ENCODE measurements at places on chromosomes 3 and 15. TPM values are rescaled to one million over a fixed set of nuclear protein-coding genes. Genes with fewer than 3 reads are reported as not detected.

GRCh38 chr15:27541581-27541980 lies 557.5 kb downstream of the OCA2 start:
- no peak for DNase-seq

- no peak for DNase-seq
These were observed 27.5 kb downstream of the PLOD2 start for GRCh38 chr3:146133441-146133840.

- peak; percentile 26 for DNase-seq
These were observed at the start of gene CCDC39 for GRCh38 chr3:180679178-180680096. Gene CCDC39 (minus strand): TSS chr3:180679489. CDS start chr3:180679380, 109 bp downstream.

DNA sequence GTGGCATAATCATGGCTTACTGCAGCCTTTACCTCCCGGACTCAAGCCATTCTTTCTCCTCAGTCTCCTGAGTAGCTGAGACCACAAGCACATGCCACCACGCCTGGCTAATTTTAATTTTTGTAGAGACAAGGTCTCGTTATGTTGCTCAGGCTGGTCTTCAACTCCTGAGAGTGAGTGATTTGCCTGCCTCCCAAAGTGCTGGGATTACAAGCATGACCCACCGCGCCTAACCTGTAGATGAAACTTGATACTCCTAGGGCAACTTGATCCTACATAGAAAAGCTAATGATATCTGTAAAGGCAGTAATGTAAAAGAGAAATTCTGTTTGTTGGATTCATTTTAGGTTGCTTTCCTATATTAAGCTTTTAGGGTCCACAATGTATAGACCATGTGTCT lies 391.9 kb upstream of the THRB start:
- no peak for DNase-seq

Gene DYNLT2B
- 12.7 TPM for total RNA-seq

DNA sequence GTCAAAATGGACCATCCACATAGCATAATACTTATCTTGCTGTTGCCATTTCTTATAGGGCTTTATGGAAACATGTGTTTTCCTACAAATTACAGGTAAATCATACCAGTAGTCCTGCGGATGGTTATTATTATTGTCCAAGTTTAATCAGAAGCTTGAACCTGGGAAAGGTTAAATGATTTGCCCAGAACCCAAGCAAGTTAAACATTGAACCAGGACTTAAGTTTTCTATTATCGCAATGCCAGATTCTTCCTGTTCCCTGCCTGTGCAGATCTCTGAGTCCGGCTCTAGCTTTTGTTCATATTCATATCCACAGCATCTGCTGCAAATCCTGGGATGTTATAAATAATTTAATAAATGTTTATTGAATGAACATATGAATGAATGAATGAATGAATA lies 12.5 kb downstream of the LPP start:
- no peak for DNase-seq

DNA sequence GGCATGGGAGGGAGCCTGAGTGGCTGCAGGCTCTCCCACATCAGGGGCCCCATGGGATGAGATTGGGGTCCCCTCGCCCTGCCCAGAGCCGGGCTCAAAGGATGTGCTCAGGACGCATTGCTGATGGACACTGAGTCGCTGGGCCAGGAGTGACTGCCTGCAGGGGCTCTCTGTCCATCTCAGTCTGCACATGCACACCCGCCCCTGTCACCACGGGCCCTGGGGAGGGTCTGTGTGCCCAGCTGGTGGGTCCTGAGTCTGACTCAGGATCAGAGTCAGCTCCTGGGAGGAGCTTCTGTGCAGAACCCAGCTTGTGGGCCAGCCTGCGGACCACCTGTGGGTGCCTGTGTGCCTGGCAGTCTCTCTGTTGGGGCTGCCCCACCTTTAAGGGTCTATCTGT lies 18.1 kb downstream of the STAB1 start:
- no peak for DNase-seq

- no peak for DNase-seq
These were observed 86.5 kb upstream of the PRR23E start for GRCh38 chr3:127106456-127106855.

- peak; percentile 73 for DNase-seq
These were observed 276.6 kb downstream of the UACA start for GRCh38 chr15:70486451-70487386.

Gene SETD5
- total RNA-seq, result 140 TPM

DNA sequence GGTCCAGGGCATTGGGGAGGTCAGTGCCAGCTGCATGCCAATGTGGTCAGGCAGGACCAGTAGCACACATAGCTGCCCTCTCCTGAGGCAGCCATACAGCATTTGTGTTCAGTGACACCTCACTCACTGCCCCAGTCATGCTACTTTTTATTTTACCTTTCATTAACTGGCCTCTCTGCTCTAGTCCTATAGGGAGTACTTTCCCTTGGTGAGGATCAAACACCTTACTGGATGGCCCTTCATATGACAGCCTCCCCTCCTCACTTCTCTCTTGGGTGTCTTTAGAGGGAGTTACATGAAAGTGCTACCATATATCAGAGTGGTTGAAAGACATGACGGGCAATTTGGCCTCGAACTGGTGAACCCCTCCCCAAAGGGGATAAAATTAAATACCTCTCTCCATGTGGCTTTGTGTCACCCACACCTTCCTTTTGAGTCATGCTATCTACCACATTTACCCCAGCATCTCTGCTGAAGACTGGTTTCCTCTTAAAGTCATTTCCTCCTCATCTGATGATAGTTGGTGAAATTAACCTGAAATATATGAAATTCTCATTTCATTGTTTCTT lies 17.6 kb downstream of the RLBP1 start:
- peak; percentile 40 for DNase-seq

Gene RBMS3
- total RNA-seq, result 3.4 TPM

Gene EXD1
- total RNA-seq, result not detected

Gene MAP4
- total RNA-seq, result 120 TPM

DNA sequence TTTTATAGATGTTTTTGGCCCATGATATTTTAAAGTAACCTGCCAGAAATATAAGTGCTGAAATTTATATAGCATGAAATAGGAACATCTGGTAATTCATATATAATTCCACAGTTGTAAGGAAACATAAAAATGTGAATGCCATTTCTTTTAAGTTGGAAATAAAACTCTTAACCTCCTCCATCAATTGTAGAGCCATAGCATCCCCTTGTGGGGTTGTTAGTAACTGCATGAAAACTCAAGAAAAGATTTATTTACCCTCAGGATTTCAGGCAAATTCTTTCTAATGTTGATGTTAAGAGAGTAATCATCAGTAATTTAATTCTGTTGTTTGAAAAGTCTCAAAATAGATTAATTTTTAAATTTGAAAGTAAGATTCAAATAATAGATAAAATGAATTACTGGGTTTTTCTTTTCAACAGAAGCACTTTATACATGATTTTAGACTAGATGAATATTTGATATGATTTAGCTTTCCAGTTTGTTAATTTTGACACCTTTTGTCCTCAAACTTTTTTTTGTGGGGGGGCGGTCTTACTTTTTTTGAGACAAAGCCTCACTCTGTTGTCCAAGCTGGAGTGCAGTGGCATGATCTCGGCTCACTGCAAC lies 74.7 kb downstream of the RASA2 start:
- DNase-seq, result peak; percentile 17

Gene DAZL
- total RNA-seq, result 0.10 TPM

DNA sequence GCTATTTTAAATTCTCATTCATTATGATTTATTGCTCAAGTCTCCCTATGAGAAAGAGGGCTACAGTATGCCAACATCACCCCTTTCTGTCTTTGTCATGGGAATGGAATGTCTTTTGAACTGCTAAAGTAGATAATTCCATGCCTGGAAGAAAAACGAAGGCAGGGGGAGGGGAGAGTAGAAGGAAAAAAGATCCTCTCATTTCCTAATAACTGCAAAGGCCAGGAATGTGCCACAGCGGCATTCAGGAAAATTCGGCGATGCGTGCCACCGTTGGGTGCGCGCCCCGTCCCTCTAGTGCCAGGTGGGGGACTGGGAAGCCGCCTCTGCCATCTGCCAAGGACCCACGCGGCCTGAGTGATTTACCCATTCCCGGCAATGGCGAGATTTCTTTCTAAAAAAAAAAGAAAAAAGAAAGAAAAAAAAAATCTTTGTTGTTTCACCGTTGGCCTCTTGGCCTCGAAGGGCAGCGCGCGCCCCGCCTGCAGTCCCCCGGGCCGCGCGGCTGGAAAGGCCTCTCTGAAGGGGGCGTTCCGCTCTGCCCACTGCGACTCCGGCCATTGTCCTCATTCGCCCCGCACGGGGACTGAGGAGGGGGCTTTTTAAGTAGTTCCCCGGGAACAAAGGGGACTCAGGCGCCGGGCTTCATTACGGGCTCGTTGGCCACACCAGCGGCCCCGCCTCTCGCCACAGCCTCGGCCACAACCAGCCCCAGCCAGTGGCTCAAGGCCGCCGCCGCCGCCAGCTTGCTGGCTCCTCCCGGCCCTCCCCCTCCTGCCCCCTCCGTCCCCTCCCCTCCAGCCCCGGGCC lies 54.5 kb downstream of the CPN2 start:
- no peak for DNase-seq

GRCh38 chr3:77186319-77186718 lies 146.4 kb downstream of the ROBO2 start:
- DNase-seq, result no peak

GRCh38 chr3:23000371-23000770 lies 202.8 kb upstream of the UBE2E2 start:
- no peak for DNase-seq

DNA sequence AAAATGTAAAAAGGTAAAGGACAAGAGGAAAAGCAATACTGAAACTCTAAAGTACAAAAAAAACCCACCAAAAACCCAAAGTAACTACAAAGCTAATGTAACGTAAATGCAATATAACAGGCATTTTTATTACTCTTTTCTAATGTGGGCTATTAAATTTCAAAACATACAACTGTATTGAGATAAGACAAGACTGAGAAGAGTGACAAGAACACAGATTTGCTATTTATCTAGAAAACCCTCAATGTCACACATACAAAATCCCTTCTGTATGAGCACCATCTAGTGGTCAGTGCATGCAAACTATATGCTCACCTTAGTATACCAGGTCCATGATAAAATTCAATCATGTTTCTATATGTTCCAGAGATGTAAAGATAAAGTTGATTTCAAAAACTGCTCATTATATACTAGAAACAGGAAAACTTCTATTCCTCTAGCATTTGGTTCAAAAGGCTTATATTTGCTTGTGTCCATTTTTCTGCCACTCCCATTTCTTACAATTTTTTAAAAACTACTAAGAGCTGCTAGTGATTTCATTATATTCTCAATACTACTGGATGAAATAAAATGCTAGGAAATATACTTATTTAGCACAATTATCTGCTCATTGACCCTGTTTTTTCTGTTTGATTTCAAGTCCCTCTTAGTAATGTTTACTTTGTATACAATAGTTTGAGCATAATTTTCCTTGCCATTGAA lies 111.4 kb downstream of the DLG1 start:
- peak; percentile 5 for DNase-seq

GRCh38 chr3:48970586-48970985 lies 19.5 kb upstream of the P4HTM start:
- DNase-seq, result no peak

DNA sequence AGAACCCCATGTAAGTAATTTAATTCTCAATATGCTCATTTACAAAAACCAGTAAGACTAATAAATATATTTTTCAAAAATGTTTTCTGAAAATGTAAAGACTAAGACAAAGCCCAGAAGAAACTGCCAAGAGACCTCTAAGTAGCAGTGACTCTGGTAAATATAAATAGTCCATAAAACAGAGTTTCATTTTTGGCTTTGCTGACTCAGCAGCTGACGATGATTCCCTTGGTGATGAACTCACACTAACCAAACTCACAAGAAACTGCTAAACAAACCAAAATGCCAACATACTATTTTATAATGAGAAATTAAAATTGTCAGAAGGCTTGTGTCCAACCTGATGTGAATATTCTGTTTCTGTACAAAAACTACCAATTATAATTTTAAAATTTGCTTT lies 31.5 kb upstream of the IMPG2 start:
- DNase-seq, result no peak

Gene SLC22A14
- not detected for total RNA-seq

Gene EOGT
- total RNA-seq, result 12.5 TPM

Gene TMED3
- 60.8 TPM for total RNA-seq

GRCh38 chr3:81908561-81908960 lies 147.1 kb upstream of the GBE1 start:
- DNase-seq, result no peak

- DNase-seq, result no peak
These were observed 52.5 kb downstream of the CYP11A1 start for GRCh38 chr15:74314795-74315438.

Gene ABTB1
- 9.7 TPM for total RNA-seq

GRCh38 chr15:91271565-91272153 lies 171.6 kb downstream of the SV2B start:
- peak; percentile 38 for DNase-seq

DNA sequence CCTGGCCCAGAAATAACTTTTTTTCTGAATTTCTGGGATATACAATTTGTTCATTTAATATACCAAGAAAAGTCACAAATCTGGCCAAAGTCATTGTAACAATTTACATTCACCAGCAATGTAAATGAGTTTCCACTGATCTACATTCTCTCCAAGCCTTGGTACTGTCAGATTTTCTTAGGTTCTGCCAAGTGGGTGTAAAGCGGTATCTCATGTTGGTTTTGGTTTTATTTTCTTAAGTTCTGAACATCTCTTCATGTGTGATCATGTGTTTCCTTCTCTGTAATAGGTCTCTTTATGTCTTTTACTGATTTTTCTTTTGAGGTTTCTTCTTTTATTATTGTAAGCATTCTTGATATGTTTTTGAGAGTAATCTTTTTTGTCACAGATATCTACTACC lies 235.6 kb upstream of the COL8A1 start:
- DNase-seq, result no peak

- no peak for DNase-seq
These were observed 102.1 kb upstream of the ARPP21 start for GRCh38 chr3:35537265-35537664.

DNA sequence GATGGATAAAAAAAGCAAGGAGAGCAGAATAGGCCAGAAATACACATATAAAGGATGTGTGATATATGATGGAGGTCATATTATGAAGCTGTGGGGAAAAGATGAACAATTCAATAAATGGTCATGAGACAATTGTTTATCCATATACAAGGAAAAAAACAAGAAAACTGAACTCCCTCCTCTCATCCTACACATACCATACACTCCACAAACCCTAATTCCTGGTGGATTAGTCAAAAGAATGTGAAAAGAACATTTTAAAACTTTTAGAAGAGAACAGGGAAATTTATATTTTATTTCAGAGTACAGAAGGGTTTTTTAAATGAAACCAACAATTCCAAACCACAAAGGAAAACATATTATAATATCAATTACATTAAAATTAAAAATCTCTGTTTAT lies 34.5 kb upstream of the NR2E3 start:
- no peak for DNase-seq

Gene SLC12A1
- not detected for total RNA-seq

DNA sequence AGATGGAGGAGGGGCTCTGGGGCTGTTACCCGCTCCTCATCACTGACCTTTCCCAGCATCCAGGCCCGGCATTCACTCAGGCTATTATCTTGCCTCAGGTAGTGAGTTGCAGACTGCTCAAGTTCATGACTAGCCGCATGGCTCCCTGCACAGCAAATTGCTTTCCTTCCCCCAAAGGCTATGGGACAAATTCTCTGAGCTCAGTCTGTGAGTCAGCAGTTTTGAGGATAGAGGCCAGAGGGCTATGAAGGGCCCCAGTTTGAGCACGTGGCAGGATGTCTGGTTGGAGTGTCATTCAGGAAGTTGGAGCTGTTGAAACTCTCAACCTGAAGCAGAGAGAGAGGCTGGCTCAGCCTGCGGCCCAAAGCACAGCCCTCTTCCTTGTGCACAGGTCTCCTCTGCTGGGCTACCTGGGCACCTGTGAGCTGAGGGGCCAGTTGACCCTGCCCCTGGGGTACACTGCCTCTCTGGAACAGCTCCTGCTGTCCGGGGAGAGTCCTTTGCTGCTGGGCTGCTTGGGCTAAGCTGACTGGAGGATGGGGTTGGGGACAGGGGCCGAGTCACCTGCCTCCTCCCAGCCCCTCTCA lies 7.9 kb downstream of the FAH start:
- DNase-seq, result peak; percentile 53
